KG1 (cell line): ENCODE measurements at places on chromosomes 13 and 19.

DNA sequence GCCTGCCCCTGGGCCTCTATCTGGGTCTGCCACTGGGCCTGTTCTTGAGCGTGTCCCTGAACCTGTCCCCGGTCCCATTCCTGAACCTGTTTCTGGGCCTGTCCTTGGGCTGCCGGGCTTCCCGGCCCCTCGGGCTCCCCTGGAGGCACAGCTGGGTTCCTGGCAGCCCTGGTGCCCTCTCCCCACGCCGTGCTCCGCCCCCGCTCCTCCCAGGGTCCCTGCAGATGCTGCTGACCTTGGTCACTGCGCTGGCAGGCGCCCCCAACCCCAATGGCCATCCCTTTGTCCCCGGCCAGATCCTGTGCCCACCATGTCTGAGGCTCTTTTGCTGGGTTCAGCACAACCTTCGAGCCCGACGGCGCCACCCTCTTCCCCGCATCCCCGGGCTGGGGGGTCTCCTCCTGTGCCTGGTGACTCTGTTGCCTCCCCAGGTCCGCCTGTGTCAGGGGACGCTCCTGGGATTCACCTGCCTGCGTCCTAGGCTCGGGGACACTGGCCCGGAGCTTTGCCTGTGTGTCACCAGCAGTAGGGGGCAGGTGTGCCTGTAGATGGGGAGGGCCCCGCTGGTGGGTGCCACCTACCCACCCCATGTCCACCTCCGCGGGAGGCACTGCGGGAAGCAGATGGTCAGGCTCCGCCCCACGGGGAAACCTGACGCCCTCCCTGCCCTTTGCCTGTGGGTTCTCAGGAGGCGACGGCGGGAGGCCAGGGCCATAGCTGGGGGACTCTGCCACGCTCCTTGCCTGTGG lies 41.0 kb upstream of the GRTP1 start:
- no peak for DNase-seq

GRCh38 chr13:101417043-101417406 lies 717 bp upstream of the NALCN start:
- no peak for DNase-seq

DNA sequence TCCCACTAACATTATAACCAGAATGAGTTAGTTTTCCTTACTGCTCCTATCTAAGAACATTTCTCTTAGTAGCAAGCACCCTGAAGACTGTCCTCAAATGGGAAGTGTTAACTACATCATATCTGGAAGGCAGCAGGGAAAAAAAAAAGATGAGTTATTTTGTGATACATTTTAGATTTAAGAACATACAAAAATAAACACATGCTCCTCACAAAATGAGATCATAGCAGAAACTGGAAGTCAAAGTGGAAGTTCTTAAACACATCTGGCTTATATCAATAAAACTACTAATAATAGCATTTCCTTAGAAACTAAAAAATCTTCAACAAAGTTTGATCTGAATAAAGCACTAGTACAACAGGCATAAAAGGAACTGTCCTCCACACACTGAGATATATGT lies 70.4 kb downstream of the SLITRK6 start:
- no peak for DNase-seq

- DNase-seq = no peak
These were observed 203.1 kb downstream of the TM9SF2 start for GRCh38 chr13:99704390-99704789.

- no peak for DNase-seq
These were observed 1223.7 kb downstream of the PCDH17 start for GRCh38 chr13:58855283-58855682.

DNA sequence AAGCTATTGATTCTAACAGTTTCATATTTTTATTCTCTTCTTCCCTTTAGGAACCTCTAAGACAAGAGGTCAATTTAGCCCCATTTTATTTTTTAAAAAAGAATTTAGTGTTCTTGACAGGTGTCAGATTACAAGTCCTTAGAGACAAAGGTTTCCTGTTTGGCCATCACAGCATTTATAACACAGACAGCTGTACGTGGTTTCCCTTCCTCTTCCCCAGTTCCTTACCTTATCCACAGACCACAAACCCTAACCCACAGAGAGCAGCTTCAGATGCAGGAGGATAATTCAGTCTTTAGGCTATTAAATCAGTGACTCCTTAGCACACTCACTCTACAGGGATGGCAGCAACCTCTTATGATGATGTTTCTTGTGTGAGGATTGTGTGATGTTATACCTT lies 1210.1 kb downstream of the DIAPH3 start:
- no peak for DNase-seq

DNA sequence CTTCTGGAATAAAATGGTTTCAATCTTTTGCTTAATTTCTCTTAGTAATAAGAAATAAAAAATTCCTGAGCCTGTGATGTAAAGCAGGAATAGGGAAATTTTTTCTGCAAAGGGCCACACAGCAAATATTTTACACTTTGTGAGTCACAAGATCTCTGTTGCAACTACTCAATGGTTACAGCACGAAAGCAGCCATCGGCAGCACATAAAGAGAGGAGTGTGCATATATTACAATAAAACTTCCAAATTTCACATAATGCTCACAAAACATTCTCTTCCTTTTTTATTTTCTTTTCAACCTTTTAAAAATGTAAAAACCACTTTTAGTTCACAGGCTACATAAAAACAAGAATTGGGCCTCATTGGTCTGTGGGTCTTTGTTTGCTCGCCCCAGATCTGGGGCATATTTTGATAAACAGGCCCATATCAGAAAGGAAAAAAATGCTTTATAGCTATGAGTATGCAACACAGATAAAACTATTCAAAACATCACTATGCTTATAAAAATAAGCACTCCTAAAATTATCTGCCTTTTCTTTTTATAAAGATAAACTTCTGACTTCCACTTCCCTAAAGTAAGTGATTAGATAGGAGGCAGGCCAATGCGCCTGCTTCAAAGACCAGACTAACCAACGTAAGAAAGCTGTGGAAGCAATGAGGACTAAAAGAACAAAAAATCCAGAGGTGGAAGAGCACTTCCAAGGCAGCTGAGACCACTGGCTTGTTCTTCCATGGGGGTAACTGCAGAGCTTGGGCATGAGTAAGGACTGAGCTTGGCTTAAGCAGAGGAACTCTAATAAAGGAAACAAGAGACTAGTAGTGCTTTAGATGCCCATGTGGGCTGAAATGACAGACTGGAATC lies 26.5 kb downstream of the MYCBP2 start:
- DNase-seq = no peak

- DNase-seq = no peak
These were observed 28.1 kb downstream of the KEAP1 start for GRCh38 chr19:10474962-10475451.

GRCh38 chr19:52584736-52585440 lies 14.8 kb downstream of the ZNF701 start:
- DNase-seq = no peak

GRCh38 chr19:18461471-18461870 lies 23.5 kb upstream of the ISYNA1 start:
- DNase-seq = no peak

GRCh38 chr13:28685114-28685513 lies 26.2 kb downstream of the POMP start:
- no peak for DNase-seq

DNA sequence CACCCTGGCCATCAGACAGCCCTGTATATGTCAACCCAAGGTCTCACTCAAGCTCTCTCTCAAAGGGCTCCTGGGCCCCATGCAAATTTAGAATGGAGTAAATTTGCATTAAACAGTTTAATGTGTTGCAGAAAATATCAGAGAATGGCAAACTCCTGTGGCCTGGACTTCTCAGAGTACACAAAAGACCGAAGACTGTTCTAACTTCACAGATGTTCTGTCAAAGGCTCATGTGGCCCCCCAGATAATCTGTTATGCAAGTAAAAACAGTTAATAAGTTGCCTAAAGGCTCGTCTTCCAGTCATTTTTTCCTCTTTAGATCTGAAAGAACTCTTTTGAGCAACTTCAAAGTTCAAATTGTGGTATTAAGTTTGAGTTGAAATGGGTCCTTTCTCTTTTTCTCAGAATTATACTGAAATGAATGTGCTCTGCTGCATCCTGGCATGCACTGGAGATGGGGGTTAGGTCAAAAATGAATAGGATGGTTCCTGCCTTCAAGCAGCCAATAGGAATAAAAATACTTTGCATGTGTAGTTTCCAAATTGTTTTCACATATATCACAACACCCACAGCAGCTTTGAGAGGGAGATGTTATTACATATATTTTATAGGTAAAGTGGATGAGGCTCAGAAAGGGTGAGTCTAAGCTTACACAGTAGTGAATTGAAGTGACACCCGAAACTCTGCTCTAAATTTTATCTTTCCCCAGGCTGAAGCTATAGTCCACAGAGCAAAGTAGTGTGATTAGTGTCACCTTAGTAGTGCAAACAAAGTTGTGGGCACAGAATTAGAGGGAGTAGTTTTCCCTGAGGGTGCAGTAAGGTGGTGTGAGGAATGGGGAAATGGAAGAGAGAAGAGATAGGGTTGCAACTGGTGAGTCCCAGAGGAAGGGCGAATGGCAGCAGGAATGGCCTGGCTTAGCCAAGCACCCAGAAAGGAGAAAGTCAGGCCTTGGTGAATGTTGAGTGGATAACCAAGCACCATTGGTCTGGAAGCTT lies 205.0 kb upstream of the RFC3 start:
- no peak for DNase-seq

DNA sequence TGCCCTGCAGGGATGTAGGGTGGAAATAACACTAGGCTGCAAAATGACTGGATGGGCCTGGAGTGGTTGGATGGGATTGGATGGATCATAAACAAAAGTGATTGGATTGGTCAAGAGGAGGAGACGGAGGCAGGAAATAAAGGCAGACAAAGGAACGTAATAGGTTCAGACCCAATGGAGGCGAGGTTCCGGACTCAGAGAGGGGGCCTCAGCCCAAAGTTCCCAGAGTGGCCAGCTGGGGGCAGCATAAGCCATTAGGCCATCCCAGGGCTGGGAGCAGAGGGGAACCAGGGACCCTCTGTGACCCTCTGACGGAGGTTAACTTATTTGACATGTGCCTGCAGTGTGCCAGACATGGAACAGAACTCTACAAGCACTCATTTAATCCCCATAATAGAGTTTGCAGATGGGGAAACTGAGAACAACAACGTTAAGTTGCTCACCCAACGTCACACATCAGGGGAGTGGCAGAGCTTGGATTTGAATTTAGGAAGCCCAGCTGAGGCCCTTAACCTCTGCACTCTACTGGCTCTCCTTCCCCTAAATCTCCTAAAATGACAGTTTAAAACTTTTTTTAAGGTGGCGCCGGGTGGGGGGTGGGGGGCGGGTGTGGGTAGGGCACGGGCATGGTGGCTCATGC lies 15.3 kb upstream of the MAP1S start:
- DNase-seq = peak; percentile 13

DNA sequence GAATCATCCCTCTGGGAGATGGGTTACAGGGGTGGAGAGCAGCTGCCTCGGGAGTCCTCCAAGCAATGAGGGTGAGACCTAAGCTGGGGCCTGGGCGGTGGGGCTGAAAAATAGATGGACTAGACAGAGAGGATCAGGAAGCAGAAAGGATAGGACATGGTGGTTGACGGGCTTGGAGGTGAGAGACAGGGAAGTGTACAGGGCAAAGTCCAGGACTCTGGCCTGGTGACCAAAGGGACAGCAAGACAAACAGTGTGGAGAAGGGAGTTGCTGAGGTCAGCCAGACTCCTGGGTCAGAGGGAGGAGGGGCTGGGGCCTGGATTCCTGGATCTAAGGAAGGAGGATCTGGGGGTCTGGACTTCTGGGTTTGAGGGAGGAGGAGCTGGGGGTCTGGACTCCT lies 5.5 kb downstream of the PHLDB3 start:
- DNase-seq = no peak

DNA sequence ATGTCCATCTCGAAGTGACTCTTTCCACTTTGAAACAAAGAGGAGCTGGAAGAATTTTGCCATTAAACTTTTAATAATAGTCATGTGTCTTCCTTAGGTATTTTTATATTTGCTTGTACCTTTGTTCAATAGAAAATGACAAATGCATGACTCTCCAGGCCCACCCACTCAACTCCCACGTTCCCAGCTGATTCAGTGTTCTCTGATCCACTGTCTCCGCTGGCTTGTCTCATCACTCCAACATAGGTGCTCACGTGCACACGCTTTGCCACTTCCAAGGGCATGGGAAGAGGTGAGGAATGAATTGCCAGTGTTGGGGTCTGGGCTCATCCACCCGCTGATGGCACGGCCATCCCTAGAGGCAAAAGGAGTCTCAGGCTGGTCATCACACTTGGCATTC lies 24.5 kb downstream of the RASL11A start:
- DNase-seq = no peak

DNA sequence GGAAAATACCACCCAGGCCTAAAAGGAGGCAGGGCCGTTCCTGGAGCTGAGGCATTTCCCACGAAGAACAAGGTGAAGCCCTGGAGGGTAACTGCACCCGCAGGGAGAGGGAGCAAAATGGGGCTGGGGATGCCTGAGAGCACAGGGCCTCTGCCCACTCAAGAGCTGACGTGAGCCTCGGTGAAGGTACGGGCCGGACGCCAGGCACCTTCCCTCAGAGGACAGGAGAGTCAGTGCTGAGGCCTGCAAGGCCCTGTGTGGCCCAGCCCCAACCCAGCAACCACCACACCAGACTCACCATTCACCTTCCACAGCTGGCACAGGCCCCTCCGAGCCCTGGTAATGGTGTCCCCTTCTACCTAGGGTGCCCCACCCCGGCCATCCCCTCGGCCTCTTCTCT lies 36.3 kb downstream of the DNMT1 start:
- DNase-seq = no peak

GRCh38 chr19:30743702-30744101 lies 371.5 kb downstream of the ZNF536 start:
- DNase-seq = no peak

GRCh38 chr13:66693656-66694055 lies 536.5 kb downstream of the PCDH9 start:
- DNase-seq = no peak

DNA sequence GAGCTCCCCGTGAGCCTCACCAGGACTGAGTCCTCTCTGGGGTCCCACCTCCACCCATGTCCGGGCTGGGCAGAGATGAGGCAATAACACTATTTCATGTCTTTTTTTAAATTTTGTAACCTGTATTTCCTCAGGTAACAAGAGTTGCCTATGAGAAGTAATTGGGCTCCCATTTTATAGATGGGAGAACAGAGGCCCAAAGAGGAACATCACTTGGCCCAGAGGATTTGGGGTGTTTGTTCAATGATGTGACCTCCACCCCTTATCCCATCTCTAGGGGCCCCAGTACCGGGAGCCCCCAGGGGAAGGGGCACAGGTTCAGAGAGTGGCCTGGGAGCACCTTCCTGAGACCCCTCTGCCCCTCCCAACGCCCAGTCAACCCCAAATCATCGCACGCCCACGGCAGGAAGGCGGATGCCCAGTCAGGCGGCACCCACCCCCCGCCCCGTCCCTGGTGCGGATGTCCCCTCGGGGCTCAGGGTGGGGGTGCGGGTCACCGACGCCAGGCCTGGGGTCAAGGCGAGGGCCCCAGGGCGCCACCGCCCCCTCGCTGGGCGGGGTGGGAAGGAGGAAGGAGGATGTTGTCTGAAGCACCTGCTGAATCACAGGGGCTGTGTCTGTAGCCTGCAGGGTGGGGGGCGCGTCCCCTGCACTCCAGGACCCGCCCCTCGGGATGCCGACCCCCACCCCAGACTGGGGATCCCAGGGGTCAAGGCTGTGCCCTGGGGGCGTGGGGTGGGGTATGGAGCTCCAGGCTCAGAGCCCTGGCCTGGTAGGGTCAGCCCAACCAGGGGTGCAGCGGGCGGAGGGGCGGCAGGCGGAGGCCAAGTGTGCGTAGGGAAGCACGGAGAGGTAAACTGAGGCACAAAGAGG lies 9.0 kb upstream of the CIRBP start:
- no peak for DNase-seq
